Naive thymus-derived CD4-positive, alpha-beta T cell (primary cell): ENCODE measurements at places on chromosomes 5 and 9. TPM values are rescaled to one million over a fixed set of nuclear protein-coding genes. Genes with fewer than 3 reads are reported as not detected.

The BARHL1 gene
- not detected in 2 replicates for total RNA-seq

DNA sequence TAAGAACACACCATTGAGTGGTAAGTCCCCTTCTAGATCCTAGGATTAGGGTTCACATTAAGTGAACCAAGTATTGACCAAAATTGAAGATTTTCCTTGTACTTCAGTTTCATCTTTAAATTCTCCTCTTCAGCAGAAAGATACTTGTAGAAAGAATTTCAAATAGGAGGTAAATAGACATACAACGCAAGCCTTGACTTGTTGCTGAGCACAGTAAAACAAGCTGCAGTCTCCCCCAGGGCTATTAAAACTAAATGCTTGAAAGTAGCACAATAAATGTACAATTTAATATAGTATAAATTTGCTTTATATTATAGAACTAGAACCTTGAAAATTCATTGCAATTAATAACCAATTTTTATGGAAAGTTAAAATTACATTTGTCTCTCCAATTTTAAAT lies 170.1 kb upstream of the TARS1 start:
- no peak for DNase-seq

The PCDHB16 gene
- total RNA-seq, result 0.08 TPM

- no peak for DNase-seq
Observed at GRCh38 chr9:115525111-115526058, 407.4 kb upstream of the TNC start.

DNA sequence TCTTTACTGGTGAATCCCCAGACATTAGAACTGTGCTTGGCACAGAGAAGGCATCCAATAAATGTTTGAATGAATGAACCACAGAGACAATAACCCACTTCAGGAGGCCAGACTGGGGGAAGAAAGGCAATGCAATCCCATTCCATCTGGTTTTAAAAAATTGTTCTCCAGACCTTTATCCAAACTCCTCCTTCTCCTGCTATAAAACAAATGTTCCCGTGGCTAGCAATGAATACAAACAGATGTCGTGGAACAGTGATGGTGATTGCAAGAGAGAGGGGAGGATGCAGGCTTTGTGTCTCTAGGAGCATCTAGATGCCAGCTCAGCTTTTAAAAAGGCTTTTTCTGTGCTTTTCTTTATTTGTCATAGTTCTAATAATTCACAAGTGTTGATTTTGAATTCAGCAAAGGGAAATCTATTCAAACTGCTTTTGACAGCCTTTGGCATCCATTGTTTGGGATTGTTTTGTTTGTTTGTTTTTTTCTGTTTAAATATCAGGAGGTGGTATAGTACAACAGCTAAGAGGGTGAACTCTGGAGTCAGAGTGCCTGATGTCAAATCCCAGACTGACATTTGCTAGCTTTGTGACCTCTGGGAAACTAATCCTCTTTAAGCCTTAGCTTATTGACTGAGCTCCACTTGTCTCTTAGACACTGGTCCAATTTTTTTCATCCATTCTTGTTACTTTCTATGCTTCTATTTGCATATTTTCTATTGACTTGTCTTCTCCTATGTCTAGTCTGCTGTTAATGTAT lies 59.1 kb downstream of the TNFSF15 start:
- DNase-seq, result no peak

The CDC20B gene
- total RNA-seq, result 0.28 and 0.44 TPM in 2 replicates

DNA sequence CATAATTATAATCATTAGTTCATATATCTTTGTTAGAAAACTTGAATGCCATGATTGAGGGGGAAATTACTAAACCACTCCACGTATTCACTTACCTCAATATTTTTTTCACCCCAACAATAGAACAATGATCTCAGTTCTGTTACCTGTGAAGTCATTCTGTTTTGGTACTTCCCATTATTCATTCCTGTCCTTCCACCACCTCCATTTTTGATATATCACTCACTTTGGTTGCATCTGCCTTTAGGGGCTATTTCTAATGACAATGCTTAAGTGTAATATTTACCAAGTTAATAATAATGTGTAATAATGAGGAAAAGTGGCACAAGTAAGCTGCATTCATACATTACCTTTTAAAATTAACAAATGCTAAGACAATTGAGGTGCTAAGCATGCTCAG lies 218.4 kb downstream of the SPATA31D1 start:
- DNase-seq, result no peak

GRCh38 chr5:144844086-144844485 lies 673.4 kb downstream of the KCTD16 start:
- DNase-seq, result no peak

DNA sequence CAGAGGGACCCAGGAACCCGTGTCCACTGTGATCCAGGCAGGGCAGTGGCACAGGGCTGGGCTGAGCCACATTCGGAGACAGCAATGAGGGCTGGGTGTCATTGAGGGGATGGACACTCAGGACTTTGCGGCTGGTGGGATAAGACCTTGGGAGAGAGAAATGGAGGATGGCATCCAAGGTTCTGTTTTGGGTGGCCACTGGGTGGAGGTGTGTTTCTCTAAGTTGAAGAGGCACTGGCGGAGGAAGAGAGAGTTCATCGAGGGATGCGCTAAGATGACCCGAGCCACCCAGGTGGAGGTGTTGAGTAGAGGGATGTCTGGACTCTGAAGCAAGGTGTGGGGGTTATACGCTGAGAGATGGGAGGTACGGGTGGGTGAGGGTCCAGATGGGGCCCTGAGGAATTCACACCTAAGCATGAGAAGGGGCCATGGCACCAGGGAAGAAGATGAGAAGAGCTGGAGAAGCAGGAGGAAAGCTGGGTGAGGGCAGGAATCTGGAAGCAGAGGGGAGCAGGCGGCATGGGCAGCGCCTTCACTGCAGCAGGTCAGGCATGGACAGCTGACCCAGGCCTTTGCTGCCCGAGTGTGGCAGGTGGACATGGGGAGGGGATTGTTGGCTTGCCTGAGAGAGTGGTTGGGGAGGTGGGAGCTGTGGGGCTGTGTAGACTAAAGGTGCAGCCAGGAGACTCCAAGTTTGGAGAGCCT lies 2.5 kb upstream of the SLC25A48 start:
- DNase-seq, result no peak

DNA sequence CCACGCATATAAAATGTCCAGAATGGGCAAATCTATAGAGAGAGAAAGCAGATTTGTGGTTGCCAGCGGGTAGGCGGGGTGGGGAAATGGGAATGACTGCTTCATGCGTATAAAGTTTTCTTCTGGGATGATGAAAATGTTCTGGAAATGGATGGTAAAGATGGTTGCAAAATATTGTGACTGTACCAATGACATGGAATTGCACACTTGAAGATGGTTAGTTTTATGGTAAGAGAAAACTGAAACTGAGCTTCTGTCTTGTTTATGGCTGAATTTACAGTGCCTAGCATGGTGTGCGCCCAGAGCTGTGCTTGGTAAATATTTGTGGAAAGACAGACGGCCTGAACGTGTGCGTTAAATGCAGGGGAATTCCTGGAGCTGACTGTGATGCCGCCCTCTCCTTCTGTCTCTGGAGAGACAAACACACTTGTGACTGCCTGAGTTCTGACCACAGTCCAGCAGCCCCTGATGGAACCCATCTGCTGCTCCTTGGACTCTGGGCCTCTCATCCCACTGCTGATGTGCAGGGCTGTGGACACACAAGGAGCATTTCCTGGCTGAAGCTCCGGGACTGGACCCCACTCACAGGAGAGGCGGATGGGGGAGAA lies 8.6 kb upstream of the PTGES start:
- DNase-seq, result no peak
